ENCODE measurements at places on chromosomes 11 and 22. TPM values are rescaled to one million over a fixed set of nuclear protein-coding genes. Genes with fewer than 3 reads are reported as not detected.

- no peak for DNase-seq
Measured at GRCh38 chr11:83938148-83938547, 652.0 kb upstream of the CCDC90B start.

DNA sequence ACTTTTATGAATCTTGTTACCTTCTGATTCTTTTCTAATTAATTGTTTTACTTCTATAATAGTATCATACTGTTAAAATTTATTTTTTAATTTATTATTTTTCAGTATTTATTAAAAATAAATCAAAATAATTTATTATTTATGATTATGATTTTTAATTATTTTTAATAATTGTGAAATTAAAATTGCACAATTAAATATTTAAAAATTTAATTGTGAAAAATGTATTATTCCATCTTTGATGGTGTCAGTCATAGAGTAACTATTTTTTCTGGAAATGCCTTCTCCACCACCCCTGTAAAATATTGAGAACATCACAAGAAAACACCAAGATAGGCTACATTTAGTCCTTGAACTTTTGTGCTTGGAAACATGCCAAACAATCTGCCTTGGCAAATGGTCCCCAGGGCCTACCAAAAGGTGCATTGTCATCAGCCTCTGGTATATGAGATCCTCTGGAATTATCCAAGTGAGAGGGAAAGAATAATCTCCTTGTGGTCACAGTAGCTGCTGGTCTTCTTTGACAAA is at the start of gene OR8H2:
Gene OR8H2, plus strand, starts transcription at position 478 of the 528 bp plus-strand sequence. CDS start 1,356 bp downstream, outside the sequence.
- DNase-seq: peak; percentile 13

- DNase-seq: no peak
Measured at GRCh38 chr11:33399421-33399820, 142.2 kb downstream of the HIPK3 start.

DNA sequence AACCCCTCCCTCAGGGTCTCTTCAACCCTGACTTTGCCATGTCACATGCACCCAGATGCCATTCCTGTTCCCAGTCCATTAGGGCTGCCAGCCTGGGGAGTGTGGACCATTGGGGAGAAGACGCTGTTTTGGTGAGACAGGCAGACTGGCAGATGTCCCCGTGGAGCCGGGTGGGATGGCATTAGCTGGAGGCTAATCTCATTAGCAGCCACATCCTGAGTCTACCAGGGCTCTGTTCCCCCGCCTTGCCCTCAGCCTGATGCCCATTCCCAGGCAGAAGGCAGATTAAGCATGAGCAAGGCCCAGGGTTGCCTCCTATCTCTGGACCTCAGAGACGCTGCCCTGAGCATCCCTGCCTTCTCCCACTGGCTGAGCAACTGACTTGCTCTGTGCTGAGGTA is 46.4 kb upstream of the ALX4 start:
- no peak for DNase-seq

GRCh38 chr22:37803639-37804351 is 3.9 kb upstream of the GCAT start:
- DNase-seq: no peak

DNA sequence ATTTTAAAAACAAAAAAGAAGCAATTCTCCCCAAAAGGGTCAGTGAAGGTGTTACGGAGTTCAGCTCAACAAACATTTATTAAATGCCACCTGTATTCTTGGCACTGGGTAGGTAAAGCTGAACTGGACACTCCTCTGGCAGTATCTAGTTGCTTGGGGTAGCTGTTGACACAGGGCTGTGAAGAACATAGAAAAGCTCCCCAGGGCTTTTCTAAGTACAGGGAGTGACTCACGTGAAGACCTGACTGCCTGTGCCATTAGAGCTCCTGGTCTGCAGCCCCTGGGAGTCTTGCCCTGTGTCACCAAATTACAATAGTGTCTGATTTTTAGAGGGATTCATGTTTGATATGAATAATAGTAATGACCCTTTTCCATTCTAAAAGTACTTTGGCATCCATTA is 43.6 kb downstream of the COA4 start:
- DNase-seq: no peak

OR10D3 gene
- not detected for total RNA-seq

USP47 gene
- total RNA-seq: 32.6 TPM

Measured in SK-MEL-5 (cell line).